ENCODE measurements at places on chromosomes 4 and X.

- DNase-seq, result no peak
Measured at GRCh38 chrX:131979116-131979515, 44.0 kb upstream of the STK26 start.

GRCh38 chrX:30008031-30008430 lies 207.3 kb upstream of the MAGEB2 start:
- DNase-seq, result no peak

DNA sequence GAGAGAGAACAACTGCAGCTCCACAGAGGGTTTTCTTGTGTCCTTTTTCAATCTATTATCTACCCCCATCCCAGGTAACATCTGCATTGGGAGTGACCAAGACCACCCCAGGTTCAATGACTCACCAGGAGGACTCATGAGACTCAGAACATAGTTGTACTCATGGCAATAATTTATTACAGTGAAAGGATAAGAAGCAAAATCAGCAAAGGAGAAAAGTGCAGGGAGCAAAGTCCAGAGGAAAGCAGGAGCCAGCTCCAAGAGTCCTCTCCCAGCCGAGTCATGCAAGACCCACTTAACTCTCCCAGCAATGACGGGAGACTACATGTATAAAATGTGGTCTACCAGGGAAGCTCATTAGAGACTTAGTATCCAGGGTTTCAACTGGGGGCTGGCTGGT lies 129.5 kb upstream of the RBPJ start:
- DNase-seq, result no peak

DNA sequence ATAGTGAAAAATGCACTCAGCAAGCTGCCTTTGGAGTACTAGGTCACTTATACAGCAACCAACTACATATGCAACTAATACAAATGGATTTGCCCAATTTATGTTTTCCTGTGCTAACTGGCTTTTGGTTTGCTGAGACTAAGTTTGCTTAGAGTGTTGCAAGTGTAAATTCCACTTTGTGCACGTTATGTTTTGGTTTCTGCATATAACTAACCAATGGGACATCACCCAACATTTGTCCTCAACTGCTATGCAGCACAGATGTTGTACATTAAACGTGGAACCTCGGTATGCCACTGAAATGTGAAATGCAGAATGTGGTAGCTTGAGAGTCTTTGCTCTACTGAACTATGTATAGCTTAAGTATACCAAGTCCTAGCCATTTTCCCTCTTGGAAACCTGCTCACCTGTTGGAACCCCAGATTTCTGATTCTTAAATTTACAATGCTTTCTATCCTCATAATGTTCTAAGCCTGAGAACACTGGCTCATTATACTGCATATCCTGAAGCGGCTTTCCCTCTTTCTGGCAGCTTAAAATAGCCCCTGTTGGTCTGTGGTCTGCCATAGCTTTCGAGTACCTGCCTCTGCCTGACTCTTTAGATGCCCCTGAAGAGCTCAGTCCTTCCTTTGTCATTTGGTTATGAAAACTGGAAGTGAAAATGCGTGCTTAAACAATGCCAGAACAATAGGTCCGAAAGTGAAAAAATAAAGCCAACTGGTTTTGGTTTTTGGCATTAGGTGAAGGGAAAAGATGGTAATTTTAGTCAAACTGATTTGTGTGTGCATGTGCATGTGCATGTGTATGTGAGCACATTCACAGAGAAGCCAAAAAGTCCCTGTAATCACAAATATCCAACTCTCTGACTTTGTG lies 158.0 kb downstream of the SH2D1A start:
- no peak for DNase-seq

GRCh38 chr4:87388901-87389300 lies 2.1 kb downstream of the HSD17B11 start:
- DNase-seq, result no peak

DNA sequence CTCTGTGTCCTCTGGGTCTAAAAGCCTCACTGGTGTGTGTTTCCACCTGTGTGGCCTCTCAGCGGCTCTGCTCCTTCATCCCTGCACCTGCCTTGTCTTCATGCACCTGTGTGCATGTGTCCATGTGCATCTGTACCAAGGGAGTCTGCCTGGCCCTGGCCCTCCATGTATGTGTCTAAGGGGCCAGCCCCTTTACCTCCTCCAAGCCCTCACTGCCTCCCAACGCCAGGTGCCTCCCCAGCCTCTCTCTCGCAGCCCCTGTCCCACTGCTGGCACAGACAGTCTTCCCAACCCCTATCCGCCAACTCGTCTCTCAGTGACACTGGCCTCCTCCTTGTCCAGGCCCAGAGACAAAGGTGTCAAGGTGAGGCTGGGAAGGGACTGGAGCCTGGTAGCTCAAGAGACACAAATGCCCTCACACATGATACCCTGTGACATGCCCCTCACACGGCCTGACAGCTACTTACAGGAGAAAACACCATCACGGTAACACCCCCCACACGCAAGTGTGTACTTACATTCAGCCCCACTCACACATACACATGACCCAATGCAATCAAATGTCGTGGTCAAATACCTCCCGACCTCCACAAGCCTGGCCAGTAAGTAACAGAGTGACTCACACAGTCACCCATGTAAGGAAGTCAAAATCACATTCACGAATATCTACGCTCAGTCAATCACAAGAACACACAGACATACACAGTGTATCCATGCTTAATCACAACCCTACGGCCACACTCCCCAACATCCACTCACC lies 11.4 kb downstream of the L1CAM start:
- DNase-seq, result no peak

- DNase-seq, result no peak
Measured at GRCh38 chrX:72051589-72051988, 80.1 kb downstream of the RTL5 start.
